ENCODE measurements at places on chromosomes 2 and 18.

GRCh38 chr2:169034256-169034655 lies 3.1 kb upstream of the ABCB11 start:
- DNase-seq: no peak

DNA sequence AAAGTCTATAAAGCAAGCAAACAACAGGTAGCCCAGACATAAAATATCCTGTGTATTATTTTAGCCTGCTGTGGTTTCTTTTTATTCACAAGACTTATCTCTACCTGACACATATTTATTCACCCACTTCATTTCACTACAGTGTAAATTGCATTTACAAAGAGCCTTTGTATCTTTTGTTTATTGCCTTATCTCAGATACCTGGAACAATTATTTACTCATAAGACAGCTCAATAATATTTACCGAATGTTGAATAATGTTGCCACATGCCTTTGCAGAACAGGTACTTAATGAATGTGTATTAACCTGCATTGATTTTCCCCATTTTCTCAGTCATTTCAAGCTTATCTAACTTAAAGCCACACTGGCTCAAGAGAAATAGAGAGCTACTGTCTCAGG lies 603.6 kb downstream of the FBXO15 start:
- DNase-seq: no peak

DNA sequence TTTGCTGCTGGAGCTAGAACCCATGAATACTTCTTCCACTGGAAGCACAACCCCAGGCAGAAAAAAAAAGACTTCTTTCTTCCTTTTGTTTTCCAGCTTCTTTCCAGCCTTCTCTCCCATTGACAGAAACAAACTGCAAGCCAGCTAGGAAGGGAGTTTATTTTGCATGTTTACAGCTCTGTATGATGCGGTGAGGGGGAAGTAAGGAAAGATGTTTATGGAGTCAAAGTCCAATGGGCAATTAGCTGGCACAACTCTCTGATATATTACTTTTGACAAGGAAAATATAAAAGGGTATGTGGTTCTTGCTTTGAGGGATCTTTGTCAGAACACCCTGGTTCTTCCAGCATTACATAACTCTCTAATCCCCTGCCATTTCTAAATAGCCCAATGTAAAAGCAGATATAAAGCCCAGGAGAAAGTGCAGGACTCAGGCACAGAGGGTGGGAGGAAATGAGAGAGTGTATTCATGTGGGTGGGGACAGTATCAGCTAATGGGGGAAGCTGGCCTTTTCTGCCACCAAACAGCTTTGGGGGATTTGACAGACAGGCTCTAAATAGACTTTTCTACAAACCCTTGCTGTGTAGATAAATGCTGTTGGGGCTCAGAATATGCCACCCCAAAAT lies 9.3 kb upstream of the NMS start:
- no peak for DNase-seq

DNA sequence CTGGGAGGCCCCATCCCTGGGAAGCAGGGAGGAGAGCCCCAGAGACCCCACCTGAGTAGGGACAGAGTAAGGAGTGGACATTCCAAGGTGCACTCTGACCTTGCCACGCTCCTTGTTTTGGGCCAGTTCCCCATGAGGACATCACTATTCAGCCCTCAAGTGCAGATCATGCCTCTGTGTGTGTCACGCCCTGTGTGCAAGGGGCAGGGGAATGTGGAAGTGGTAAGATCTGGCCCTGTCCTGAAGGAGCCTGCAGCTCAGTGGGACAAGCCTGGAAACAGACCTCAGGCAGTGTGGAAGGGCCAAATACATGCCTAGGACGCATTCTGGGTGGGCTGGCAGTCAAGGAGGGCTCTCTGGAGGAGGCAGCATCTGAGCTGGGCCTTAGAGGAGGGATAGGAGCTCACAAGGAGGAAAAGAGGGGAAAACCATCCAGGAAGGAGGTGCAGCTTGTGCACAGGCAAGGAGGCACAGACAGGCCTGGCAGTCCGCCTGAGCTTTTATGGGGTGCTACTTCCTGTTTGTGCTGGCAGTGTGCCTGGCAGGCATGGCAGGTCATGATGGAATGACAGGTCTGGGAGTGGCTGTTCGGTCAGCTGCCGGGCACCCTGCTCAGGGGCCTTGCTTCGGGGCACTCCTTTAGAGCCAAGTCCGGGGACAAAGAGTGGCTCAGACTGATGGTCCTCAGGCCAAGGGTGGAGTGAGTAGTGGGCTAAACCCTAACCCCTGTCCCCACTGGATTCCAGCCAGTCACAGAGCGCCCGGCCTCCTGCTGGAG lies 3.3 kb downstream of the KLHL30 start:
- no peak for DNase-seq

DNA sequence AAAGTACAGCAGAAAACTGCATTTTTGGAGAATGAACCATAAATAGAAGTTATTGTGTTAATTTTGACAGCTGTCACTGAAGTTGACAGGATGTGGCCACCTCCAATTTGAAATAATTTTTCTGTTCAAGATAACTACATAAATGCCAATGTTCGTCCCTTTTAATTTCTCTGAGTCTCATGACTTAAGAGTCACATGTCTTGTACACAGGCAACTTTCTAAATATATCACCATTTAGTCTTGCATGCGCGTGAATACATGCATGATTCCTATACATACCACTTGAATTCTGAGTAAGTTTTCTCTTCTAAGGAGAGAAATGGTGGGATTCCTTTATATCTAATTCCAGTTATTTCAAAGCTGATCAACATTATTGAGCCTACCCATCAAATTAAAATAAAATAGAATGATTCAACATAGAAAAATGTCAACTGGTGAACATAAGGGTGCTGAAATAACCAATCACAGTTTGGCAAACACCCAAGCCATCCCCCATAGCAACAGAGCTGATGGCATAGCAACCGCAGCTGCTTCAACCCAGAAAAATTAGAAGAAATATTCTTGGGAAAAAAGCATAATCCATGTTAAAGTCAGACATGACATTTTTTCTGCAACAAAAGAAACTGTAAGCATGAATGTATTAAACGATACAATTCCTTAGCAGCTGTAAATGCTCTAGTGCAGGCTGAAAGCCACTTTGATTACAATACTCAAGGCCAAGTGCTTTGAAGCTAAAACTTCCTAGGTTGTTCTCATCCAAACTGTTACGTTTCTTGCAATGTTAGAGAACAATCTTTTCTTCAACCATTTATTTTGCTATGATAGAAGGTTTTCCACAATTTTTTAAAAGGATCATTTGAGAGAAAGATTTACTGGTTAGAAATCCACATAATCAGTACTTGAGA lies 282.7 kb downstream of the DLGAP1 start:
- DNase-seq: no peak

DNA sequence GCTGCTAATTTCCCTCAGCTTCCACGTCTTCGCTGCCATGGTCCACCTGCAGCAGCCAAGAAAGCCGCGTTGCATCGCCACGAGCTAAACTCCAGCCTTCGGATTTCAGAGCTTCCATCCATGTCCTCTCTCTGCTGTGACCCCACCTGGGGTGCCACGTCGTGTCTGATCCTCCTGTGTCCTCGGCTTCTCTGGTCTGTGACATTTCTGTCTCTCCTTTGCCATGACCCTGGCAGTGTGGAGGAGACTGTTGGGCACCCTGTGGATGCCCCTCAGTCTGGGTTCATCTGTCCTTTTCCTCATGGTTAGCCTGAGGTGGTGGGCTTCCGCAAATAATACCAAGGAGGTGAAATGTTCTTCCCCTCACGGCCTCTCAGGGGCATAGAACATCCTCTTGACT lies 106.8 kb downstream of the RTP5 start:
- no peak for DNase-seq

DNA sequence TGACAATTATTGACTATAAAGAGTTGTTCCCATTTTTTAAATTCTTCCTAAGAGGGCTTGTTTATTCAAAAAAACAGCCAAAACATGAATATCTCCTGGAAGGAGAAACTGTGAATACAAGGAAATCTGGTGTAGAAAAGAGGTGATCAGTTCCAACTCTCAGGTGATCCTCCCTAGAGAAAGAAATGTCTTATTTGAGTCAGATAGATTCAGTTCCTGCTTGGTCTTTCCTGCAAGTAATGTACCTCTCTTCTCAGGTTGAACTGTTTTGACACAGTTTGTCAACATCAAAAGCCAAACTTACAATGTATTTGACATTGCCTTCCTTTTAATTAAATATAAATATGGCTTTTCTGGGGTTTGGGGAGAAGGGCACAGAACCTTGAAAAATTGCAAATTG lies 567.4 kb downstream of the ARHGAP15 start:
- no peak for DNase-seq

DNA sequence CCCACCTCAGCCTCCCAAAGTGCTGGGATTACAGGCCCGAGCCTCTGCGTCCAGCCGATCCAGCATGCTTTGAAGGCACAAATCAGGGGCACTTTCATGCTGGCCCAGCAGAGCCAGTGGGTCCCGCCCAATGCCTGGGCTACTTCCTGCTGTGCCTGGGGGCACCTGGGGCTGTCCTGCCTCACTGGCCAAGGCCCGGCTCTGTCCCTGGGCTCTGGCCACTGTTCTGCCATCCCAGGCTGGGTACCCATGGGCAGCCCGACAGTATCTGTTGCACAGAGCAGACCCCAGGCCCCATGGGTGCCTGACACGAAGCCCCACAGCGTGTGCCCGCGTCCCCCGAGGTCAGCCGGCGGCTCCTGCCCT lies 6.8 kb upstream of the GAL3ST2 start:
- no peak for DNase-seq

GRCh38 chr18:8247700-8248099 lies 361.5 kb upstream of the RAB12 start:
- DNase-seq: no peak

GRCh38 chr18:54845787-54846186 lies 17.5 kb downstream of the RAB27B start:
- no peak for DNase-seq

DNA sequence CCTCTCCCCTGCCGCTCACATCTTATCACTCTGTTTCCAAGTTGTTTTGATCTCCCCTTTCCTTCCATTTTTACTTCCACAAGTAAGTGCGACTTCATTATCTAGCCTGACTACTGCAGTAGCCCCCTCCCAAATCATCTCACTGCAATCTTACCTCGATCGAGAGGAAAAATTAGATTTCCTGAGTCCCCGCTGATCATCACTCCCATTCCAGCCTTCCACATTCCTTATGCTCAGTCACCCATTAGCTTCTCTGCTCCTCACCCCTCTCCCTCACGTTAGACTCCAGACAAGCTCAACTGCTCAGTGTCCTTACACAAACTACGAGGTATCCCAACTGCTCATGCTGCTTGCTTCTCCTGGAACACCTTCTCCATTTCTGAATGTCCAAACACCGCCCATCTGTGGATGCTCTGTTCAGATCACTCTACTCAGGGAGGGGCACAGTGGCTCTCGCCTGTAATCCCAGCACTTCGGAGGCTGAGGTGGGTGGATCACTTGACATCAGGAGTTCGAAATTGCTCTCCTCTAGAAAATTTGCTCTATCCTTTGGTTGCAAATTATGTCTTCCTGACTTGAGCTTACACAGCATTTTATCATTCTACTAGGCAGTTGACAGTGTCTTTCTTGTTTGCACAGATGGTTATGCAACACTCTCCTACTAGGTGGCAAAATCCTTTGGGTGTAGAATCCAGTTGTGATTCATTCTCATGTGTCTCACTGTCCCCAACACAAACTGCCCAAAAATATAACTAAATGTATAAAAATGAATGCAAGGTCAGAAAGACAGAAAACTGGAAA lies 96.5 kb downstream of the INO80D start:
- no peak for DNase-seq

DNA sequence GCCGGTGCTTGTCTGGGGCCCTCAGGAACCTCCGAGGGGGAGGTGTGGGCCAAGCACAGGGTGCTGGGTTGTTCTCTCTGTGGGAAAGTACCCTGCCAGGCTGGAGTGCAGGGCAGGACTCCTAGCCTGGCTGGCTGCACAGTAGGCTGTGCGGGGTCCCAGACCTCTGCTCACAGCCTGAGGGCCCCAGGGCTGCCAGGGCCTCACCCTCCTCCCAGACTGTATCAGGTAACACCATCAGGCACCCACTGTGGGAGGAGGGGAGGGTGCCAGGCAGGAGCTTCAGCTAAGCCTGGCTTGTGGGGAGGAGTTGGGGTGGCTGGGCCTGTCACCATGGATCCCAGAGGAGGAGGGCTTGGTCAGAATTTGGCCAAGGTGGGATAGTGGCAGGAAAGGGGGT lies 211.9 kb upstream of the SMAD2 start:
- no peak for DNase-seq

DNA sequence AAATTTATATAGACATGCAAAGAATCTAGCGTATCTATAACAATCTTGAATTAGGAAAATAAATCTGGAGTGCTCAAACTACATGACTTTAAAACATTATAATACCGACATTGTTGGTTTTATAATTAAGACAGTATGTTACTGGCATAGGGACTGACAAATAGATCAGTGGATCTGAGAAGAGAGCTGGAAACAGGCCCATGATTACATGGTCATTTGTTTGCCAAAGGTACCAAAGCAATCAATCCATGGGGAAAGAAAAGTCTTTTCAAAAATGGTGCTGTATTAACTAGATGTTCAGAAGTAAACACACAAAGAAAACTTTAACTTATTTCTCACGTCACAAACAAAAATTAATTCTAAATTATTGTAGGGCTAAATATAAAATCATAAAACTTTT lies 124.2 kb downstream of the BCL2L11 start:
- DNase-seq: no peak

DNA sequence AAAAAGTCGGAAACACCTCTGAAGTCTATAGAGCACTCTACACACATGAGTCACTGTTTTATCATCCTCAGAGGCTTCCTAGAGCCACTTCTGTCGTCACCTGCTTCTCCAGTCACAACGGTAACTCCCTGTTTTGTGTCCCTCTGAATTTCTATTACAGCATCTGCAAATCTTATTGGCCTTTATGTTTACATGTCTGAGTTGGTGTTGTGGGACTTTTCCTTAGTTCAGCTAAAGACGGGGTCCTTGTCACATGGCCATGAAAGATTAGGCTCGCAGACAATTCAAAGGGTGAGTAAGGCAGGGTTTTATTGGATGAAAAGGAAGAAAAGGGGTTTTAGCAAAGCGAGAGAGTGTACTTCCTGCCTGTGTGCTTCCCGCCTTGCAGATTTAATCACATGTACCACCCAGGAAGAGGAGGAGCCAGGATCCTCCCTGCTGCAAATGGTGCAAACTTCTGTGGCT lies 185.6 kb downstream of the LPIN1 start:
- no peak for DNase-seq

- DNase-seq: no peak
Observed at GRCh38 chr2:70188460-70188859, 2.4 kb downstream of the C2orf42 start.

- DNase-seq: no peak
Observed at GRCh38 chr18:70139138-70139537, 66.3 kb downstream of the RTTN start.

Measured in activated CD8-positive, alpha-beta memory T cell treated with anti-CD3 and anti-CD28 coated beads, Interleukin-2, amount 50 U/mL, for 4 hours (primary cell).